ENCODE measurements at places on chromosomes 12 and 14.

DNA sequence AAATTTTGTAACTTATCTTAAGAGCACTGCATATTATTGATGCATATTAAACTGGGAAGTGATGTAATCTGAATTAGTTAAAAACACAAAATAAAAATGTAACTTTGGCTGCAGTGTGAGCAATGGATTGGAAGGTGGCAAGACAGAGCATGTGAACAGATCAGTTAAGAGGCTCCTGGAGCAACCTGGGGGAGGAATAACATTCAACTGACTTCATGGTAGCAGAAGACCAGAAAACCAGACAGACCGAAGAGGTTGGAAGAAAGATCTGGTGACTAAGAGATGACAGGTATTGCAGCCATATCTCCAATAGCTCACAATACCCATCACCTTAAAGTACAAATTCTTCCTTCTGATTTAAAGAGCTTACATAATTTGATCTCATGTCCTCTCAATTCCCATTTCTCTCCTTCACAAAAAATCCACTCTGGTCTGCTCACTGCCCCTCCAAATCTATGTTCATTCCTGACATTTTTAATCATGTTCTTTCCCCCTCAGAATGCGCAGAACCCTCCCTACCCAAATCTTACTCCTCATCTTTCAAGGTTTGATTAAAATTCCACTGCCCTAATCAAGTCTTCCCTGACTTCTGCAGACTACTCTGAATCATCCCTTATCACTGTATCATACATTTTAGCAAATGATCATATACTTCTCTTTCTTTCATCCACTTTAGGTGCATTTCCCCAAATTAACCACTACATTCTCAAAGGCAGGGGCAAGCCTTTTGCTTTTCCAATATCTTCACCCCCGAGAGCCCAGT is 51.5 kb downstream of the DUSP16 start:
- DNase-seq: no peak

- no peak for DNase-seq
These were observed 68.6 kb downstream of the SLC25A47 start for GRCh38 chr14:100391724-100392123.

DNA sequence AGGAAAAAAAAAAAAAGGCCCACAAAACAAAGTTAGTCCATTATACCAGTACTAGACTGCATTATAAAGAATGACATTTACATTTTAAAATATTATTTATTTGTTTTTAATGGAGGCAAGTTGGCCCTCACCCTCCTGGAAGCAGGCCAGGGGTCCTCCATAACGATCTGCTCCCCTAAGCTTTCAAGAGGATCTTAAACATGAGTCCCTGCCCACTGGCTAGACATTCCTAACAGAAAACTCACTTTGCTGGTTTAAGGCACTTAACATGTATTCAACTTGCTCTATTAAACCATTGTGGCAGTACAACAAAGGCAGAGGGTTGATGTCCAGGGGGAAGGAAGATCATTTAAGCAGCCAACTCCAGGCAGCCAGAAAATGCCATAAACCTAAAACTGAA is 111.4 kb downstream of the STXBP6 start:
- no peak for DNase-seq

- DNase-seq: no peak
These were observed 10.7 kb upstream of the SLC6A13 start for GRCh38 chr12:273382-273781.

DNA sequence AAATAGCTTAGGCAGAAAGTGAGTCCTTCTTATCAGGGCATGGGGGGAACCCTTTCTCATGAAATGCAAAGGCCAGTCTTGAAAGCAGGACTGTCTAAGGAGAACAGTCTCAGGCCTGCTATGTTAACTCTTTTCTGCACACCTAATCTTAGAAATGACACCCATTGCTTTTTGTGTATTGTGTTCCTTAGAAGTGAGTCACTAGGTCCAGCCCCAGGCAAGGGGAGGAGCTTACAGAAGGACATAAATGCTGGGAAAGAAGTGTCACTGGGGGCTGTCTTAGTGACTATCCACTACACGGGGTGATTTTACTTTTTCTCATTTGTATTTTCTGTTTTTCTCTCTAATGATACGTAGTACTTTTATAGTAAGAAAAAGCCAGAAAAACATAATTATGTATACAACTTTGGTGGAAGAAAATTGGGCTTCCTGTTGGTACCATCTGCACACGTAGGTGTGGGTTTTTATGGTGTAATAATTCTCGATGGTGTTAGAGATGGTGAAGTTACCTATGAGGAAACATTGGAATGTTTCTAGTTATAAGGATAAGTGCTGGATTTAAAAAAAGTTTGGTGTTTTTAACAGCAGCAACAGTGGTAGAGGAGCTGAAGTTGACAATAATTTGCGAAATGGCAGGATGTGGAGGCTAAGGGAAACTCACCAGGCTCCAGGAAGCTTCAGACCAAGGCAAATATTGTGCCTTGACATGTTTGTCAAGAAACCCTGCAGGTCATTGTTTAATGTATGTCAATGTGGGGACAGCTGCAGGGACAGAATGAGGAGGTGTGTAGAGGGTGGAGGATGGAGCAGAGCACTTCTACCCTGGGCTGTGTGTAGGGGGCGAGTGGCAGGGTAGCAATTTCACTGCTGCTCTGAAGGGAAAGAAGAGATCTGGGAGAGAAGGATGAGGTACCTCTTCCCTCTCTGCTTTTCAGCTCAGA is 214.9 kb downstream of the KTN1 start:
- no peak for DNase-seq

DNA sequence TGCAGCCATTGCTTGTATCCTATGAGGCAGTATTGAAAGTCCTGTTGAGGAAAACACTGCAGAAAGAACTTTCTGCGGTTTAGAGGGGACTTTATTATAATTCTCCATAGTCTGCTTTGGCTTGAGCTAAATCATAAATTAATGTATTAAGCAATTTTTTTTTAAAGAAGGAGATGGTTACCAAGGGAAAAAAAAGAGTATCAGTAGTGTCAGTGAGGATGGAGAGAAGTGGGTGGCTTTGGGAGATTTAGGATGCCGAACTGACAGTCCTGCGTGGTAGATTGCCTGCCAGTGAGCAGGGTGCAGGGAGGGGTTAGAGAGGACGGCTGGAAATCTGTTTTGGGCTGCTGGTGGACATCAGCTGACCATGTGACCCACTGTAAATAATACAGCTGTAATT is 96.8 kb downstream of the MYRFL start:
- DNase-seq: no peak

GRCh38 chr14:61453103-61453767 is 131.9 kb downstream of the PRKCH start:
- no peak for DNase-seq

- DNase-seq: no peak
These were observed 209.6 kb downstream of the MED13L start for GRCh38 chr12:116067892-116068291.

GRCh38 chr12:19003141-19003540 is 126.4 kb upstream of the PLEKHA5 start:
- no peak for DNase-seq

DNA sequence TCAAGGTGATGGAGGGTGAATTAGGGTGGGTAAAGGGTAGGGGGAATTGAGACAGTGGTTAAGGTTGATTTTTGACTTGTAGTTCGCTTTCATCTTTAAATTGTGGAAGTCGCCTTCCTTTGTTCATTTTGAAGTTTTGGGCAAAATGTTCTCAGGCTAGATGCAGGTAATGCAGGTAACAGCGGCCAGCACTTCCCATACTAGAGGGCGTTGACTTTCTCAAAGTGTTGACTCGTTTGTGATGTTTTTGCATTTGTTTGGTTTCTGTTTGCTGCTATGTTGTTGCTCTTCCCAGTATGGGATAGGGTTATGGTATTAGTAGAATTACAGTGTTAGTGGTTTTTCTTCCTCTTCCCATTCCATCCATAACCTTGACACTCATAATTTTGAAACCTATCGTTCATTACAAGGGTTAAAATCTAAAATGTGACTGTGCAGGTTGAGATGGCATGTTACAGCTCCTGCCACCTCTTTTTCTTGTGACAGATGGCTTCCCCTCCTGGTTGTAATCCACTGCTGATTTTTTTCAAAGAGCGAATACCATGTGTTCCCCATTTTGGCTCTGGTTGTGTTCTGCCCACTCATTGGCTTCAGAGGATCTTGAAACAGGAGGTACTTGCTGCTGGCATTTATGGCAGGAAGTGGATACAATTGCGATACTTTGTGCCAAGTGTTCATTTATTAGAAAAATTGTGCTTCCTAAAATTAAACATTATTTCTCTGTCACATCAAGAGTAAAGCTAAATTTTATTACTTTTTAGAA is 57.1 kb downstream of the ERC1 start:
- no peak for DNase-seq

GRCh38 chr12:22545255-22545654 is 913 bp upstream of the C2CD5 start:
- no peak for DNase-seq

- DNase-seq: no peak
These were observed 6.2 kb downstream of the IRAK3 start for GRCh38 chr12:66195242-66195641.

- DNase-seq: no peak
These were observed 2.4 kb downstream of the AKT1 start for GRCh38 chr14:104792945-104793702.

- DNase-seq: no peak
These were observed 55.4 kb upstream of the FUT8 start for GRCh38 chr14:65357113-65357512.

- no peak for DNase-seq
These were observed 64.9 kb upstream of the FAM181A start for GRCh38 chr14:93862265-93862664.

DNA sequence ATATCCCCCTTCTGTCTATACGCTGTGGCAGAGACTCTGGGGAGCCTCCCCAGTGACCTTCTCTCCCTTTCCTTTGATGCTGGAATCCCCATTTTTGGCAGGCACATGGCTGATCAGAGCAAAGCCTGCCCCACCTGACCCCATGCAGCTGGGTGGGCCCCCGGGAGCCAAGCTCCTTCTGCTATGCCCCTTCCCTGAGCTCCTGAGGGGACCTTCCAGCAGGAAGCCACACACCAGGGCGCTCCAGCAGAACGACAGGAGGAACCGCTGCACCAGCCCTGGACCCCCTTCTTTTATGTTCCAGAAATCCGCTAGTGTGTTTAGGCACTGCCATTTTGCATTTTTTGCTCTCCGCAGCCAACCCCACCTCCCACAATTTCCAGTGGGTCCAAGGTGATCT is 44.6 kb downstream of the TRAFD1 start:
- DNase-seq: no peak

- no peak for DNase-seq
These were observed 70.7 kb downstream of the C12orf75 start for GRCh38 chr12:105401198-105401597.

DNA sequence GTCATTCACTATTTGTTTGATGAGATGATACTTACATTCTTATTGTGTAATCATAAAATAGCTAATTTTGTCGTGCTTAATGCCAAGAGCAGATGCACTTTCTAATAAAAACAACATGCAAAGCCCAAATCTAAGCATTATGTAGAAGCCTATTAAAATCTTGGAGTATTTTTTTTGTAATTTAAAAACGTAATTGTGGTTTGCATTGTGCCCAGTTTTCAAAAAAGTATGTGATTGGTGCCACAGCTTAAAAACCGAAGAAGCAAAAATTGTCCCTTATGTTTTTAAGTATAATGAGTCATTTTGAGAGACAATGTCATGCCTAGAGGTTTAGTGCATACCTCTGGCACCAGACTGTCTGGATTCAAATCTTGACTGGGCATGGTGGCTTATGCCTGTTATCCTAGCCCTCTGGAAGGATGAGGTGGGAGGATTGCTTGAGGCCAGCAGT is 464.8 kb upstream of the RGS6 start:
- DNase-seq: no peak

DNA sequence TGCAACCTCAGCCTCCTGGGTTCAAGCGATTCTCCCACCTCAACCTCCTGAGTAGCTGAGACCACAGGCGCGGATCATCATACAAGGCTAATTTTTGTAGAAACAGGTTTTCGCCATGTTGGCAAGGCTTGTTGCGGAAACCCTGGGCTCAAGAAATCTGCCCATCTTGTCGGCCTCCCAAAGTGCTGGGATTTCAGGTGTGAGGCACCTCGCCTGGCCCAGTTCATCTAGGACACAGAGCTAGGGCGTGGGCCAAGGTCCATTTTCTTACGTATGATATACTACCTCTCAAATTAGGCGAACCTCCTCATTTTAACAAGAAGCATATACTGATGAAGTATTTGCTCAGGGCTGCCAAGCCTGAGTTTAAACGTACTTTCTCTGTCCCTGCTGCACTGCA is 2.1 kb downstream of the RPS29 start:
- DNase-seq: no peak

DNA sequence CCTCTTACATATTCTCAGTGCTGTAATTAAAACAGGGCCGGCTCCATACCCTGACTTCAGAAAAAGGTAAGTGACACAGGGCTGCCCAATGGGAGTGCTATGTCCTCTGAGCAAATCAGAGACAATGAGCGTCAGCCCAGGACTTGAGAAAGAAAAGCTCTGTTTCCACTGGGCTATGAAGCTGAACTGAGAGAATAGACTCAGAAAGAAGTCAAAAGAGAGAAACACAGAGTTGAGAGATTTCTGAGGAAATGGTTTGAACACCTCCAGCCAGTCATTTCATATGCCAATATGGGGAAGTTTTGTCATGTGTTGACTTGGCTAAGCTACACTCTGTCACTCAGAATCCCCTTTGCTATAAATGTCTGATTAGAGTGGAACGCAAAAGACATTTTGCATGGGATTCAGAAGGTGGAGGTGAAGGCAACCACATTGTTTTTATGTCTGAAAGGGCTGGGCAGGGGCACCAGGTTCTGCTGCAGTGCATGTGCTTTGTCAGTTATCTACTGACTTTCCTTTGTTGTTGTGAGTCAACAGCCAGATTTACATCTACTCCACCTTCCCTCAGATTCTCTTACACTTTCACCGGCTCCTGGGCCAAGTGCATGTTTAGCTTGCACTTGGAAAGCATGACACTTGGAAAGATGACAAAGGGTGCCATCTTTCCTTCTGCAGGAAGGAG is 313.3 kb downstream of the DUSP6 start:
- DNase-seq: no peak

DNA sequence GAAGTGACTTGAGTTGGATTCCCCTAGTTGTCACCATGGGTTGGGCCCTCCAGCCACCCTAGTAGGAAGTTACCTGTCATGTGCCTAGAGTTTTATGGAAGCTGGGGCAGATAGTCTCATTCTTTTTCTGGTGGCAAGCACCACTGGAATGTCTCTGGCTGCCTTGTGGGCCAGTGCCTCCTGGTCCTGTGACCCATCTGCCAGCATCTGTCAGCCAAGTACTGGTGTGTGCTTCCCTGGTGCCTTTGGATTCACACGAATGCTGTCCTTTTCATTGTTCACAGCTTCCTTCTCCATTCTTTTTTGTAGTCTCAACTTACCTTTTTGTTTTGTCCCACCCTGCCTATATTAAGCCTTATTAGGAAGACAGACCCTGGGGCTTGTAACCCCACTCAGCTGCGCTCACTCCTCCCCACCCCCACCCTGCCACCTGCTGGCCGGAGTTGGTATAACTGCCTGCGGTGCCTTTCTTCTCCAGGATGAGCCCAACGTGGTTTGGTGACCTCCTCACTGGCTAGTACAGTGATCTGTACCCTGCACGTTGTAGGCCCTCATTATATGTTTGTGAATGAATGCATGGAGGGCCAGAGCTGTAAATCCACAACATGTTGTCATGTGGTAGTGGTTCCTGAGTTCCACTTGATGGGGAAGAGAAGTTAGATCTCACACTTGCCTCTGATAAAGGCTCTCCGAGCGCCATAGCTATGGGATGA is 125.7 kb downstream of the TSPAN9 start:
- no peak for DNase-seq

All from nucleus accumbens (tissue), 56 donors.